ENCODE measurements at places on chromosomes 2 and 18.
A peak's percentile ranks its signal among the peaks of the same experiment; 100 is the strongest.

GRCh38 chr2:138239902-138240491 lies 261.6 kb upstream of the SPOPL start:
- DNase-seq: no peak

- peak; percentile 14 for DNase-seq
These were observed 72.1 kb downstream of the COL6A3 start for GRCh38 chr2:237341872-237342271.

DNA sequence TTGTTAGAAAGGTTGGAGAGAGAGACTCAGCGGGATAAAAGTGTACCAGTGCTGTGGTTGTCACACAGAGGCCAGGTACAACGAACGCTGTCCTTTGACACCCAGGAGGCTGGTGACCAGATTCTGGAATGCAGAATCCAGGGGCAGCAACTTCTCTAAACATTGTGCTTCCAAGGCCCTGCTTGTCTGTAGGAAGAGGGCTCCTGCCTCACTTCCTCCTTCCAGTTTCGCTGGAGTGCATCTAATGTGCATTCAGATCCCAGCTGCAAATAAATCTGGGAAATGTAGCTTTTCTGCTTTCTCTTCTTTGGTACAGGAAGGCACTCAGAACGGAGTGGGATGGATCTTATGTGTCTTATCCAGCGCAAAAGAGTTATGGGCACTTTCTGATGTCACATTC lies 171.8 kb upstream of the ATP5MC3 start:
- peak; percentile 4 for DNase-seq

DNA sequence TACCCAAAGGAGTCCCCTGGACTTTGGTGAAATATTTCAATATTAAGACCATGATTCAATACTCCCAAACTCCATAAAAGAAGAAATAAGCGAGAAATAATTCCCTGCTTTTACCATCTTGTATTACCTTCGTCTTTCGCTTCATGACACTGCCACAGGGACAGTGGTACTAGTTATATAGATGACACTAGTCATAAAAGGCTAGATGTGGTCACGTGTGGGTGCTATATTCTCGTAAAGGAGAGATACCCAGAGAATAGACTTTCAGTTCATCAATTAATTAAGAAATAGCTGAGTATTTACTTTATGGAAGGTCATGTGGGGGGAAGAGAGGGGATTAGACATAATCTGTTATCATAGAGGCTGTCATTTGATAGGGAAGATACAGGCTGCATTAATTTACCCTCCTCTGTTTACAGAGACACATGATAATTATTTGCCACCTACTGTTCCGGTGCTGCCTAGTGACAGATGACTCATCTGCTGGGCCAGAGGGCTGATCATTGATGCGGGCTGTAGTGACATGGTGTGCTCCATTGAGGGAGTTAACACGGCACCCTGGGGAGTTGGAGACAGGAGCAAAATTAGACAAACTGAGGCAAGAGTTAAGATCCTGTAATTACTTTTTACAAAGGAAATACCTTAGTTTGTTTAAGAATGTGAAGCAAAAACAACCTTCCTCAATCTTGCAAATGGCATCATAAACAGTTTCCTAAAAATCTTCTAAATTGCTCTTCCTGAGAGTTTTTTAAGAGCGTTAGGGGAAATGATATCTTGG lies 78.2 kb upstream of the ITGB6 start:
- no peak for DNase-seq

DNA sequence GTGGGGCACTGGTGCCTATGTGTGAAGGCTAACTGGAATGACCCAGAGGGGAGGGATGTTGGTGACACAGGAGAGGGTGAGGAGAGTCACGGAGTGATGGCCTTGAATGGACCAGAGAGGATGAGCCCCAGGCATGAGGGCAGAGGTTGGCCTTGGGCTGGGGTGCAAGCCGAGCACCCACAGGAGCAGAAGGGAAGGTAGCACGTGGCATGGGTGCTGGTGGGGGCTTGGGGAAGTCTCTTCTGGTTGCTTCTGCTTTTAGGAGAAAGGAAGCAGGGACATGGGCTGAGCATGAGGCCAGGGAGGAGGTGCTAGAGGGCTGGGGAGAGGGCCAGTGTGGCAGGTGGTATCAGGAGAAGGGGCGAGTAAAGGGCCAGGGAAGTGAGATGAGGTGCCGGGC lies 183.8 kb downstream of the DYSF start:
- peak; percentile 44 for DNase-seq

- DNase-seq: peak; percentile 34
These were observed 12.4 kb downstream of the ADRA2B start for GRCh38 chr2:96103761-96104486.

DNA sequence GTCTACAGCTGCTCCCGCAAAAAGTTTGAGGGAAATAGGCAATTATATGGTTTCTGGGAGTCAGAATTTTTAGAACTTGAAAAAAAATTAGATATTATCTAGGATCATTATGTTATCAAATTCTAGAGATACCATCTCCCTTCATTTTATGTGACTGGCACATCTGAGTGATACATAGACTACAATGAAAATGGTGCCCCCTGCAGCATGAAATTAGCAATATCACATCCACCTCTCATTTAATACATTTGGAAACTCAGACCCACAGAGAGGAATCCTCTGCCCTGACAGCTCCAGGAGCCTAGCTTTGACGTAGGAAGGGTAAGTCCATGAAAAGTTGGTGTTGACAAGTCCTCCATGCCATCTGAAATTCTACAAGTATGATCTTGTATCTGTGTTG lies 381.6 kb downstream of the SUCLG1 start:
- DNase-seq: no peak

DNA sequence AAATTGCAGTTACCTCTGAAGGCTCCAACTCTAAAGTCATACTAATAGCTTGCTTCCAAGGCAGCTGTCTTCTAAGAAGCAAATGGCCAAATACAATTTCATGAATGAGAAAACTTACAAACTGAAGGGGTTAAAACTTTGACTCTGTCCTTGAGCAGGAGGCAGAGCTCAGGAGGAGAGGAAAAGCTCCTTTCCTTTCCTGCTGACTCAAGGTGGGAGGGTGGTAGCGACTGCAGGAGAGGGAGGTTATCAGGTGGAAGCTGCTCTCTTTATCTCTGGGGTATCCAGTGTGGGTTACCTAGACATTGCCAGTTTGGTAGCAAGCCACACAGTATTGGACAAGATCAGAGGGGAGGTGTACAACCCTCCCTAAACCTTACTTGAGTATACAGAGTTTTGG lies 2.7 kb upstream of the EFEMP1 start:
- DNase-seq: no peak

- no peak for DNase-seq
These were observed 32.2 kb upstream of the TRIB2 start for GRCh38 chr2:12684471-12684936.

DNA sequence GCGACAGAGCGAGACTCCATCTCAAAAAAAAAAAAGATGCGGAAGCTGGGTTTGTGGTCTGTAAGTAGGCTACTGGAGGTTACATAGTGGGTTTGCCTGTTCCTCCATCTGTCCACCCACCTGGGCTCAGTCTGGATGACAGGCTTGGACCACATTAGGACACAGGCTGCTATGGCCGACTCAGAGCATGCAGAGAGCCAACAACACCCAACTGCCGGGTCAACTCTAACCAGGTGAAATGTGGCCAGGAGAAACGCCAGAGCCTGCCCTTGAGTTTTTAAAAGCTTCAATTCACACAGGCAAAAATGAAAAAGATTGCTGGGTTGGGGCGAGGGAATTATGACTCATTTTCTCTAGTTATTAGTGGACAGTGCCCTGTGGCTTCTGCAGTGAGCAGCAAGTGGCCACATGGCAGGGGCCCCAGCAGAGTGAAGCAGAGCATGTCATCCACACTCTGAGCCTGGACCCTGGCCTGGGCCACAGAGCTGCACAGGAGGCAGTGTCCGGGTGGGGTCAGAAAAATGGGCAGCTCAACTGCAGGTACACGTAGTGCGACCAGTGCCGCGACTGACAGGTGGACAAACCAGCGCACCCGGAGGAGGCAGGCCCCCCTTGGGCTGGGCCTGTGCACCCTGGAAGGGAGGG lies 67.4 kb downstream of the BIN1 start:
- no peak for DNase-seq

DNA sequence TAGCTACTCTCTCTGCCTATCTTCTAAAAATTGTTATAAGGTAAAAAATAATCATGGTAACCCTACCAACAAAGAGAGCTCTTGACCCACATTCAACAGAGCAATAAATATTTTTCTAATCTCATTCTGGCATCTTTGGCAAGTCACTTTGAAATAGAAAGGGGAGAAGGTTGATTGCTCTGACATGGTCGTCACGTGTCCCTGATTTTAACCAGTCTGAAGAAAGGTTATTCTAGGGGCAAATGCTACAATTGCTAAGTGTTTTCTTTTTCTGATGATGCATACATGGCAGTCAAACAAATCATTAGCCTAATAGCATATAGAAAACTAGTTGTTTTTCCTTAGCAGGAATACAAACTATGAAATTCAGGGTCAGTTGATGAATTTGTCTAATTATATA lies 153.3 kb upstream of the MAP3K20 start:
- DNase-seq: no peak

DNA sequence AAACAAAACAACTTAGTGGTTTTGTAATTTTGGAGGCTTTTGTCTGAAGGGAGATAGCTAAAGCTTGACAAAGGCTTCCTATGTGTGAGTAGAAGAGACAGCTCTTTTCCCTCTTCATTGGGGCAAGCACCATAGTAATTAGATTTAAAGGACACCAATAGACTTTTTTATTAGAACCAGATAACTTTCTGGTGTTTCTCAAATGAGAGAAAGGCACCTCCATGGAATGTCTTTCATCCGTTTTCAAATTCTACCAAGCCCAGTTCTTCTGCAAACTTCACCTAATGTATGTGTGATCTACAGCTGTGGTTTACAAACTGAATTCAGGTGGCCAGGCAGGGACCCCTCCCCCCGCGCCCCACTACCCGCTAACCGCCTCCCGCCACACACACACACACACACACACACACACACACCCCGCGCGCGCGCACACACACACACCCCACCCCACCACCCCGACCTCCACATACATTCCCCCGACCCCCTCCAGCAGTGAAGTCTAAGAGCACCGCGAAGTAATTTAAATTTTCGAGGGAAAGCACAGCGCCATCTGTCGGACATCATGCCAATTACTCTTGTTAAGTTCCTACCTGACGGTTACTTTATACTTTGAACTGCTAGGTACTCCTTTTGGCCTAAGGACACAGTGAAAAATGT lies 31.6 kb upstream of the PPP1R1C start:
- DNase-seq: peak; percentile 72

GRCh38 chr2:48586433-48586832 lies 31.2 kb upstream of the GTF2A1L start:
- DNase-seq: no peak

Data from inflammatory macrophage (primary cell).